ENCODE measurements at places on chromosomes 5 and 9.
A peak's percentile ranks its signal among the peaks of the same experiment; 100 is the strongest.

- DNase-seq = no peak
These were observed 562.2 kb upstream of the TRPC7 start for GRCh38 chr5:136927571-136927970.

GRCh38 chr9:132538071-132538470 is 44.3 kb upstream of the BARHL1 start:
- DNase-seq = no peak

GRCh38 chr9:133713960-133714495 is 24.1 kb downstream of the SARDH start:
- no peak for DNase-seq

GRCh38 chr5:54388409-54388808 is 67.1 kb upstream of the HSPB3 start:
- DNase-seq = no peak

- DNase-seq = peak; percentile 12
These were observed 104.6 kb upstream of the LRRTM2 start for GRCh38 chr5:138979684-138980280.

DNA sequence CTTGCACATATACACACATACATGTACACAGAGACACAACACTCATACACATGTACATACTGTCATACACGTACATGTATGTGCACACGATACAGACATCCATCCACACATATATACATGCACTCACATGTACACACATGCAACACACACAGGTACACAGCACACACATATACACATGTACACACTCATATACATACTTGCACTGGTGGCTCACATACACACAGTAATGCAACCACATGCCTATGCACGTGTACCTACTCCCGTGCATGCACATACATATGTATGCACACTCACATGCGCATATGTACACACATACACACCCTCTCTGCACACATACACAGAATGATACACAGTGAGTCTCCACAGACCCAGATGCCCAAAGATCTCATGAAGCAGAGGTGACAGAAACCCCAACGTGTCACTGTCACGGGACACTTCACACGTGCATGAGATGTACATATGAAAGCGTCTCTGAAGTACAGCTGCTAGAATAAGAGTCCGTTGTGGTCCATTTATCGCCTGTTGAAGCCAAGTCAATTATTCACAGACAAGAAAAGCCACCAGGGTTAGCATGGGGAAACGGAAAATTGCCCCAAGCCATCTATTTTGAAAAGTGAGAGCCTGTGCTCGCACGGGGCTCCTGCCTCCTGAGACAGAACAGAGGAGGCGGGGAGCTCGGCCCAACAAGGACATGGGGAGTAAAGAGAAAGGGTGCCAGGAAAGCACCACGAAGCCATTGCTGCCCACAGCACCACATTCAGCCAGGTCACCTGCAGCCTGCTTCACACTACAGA is 24.9 kb downstream of the LPCAT1 start:
- DNase-seq = no peak

DNA sequence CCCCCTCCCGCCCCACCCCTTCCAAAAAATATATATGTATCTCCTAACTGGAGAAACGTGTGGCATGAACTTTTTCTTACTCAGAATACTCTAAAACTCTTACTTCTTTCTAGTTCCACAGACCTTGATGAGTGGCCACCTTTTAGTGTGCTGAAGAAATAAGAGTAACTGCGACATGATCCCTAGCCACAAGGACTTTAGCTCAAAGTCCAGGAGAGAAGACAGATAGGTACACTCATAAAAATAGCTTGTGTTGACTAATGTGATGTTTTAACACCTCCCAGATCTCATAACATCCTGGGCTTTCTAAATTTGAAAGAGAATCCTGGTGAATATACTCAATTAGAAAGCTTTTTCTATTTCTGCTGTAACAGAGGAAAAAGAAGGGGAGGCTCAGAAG is 1005.0 kb upstream of the DMAC1 start:
- no peak for DNase-seq

GRCh38 chr5:60929024-60929423 is 15.8 kb downstream of the ERCC8 start:
- DNase-seq = no peak

- no peak for DNase-seq
These were observed 132.4 kb downstream of the NPR3 start for GRCh38 chr5:32843531-32843895.

- DNase-seq = no peak
These were observed 36.3 kb downstream of the FAM163B start for GRCh38 chr9:133572821-133573361.

- no peak for DNase-seq
These were observed 104.6 kb upstream of the PPP1R26 start for GRCh38 chr9:135375001-135375400.

DNA sequence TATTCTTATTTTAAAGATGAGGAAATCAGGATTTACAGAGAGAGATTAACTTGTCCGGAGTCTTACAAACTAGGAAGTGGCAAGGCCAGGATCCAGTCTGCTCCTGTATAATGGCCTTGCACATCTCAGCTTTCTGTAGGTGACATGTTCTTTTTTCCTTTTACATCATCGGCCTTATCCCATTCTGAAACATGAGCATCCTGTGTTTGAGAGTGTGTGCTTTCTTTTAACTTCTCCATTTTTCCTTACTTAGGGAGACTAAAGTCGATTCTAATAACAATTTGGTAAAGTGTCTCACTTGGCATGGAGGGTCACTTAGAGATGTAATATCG is 214.6 kb downstream of the CD180 start:
- no peak for DNase-seq

GRCh38 chr9:126363847-126364671 is 37.4 kb downstream of the MVB12B start:
- DNase-seq = no peak

DNA sequence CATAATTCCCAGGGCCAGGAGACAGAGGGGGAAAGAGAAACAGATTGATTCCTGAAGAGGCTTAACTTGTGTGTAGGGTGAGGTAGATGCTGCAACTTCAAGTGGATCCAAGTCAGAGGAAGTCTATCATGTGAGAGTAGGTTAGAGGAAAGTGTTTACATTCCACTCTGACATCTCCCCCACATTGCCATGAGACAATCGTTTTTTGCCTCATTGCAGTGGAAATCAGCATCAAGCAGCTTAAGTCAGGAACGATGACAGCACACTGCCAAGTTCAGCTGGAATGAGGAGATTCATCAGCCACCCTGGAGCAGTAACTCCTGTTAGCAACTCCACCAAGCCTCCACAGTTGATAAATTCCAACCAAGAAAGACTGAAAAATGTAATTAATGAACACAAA is 689.7 kb upstream of the MEF2C start:
- DNase-seq = no peak

- peak; percentile 47 for DNase-seq
These were observed 48.7 kb upstream of the PSD2 start for GRCh38 chr5:139746691-139747582.

Measured in stimulated activated CD4-positive, alpha-beta T cell treated with anti-CD3 and anti-CD28 coated beads, TNF-alpha, amount 100 ng/mL, for 24 hours (primary cell).